Activated CD4-positive, alpha-beta T cell treated with anti-CD3 and anti-CD28 coated beads, Interleukin-10, Interleukin-2, amounts not matched to agents 100 ng/mL and 50 ng/mL, durations not matched to agents 16 hours and 8 hours (primary cell): ENCODE measurements at places on chromosomes 7 and 10.

DNA sequence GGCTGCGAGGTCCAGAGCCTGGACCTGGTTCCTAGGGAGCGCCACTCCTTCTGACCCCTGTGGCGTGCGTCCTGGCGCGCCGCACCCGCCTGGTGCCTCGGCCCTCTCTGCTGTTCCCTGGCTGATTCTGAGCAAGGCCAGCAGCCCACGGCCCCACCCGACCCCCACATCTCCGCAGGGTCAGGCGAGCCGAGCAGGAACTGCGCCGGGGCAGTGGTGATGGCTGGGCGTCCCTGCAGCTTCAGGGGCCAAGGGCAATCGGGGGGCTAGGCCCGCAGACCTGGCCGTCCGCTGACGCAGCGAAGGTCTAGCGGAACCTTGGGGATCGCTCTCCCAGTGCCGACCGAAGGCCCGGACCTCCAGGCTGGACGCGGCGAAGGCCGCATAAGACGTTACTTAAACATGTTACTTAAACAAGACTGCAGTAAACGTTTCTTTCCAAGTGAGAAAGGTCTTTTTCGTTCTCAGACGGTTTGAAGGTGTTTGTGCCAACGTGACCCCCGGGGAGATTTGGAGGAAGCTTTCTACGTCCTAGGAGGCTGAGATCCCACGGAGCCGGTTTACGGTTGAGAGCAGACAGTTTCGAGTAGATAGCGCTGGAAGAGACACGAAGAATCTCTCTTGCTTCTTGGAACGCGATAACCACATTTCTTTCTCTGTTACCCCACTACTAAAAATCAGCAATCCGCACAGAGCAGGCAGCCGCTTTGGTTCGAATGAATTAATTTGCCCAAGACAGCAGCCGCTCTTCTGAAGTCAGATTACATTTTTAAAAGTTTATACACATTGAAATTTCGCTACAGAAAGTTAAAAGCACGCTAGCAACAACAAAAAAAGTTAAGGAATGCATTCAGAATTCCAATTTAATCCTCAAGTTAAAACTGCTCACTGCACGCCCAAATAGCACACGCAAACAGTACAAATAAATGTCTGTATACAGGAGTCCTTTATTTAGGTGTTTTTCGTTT is 4.9 kb upstream of the NKX2-3 start:
- no peak for DNase-seq

DNA sequence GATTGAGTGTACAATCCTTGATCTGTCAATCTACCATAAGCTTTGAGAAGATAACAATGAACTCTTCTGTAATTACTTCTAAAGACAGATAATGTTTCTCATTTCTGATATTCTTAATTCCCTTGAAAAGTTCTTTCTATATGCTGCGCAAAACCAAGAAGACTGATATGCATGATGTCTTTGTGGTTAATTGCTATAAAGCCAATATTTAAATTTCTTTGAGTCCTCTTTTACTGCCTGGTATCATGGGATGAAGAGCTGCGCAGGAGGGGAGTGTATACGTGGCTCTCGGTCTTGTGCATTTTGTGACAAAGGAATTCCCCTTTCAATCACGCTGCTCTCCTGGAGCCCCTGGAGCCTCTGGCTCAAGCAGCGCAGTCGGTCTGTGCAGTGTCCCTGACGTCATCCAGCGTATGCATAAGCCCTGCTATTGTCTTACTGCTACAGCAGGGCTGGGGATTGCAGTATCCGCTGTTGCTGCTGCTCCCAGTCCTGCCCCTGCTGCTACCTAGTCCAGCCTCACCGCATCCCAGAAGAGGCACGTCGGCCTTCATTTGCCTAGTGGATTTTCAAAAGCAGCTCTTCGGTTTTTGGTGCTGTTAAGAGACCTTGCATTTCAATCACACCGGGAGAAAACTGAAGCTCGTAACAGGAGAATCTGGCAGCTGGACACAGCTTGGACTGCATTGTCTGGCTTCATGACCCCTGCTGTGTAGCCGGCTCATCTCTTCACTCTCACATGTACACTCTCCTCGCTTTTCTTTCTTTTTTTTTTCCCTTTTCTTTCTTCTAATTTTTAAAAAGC is 66.7 kb downstream of the ST7 start:
- no peak for DNase-seq

GRCh38 chr7:150406312-150406566 is 27.1 kb downstream of the ZNF775 start:
- DNase-seq: peak; percentile 20

- DNase-seq: no peak
Observed at GRCh38 chr7:149778327-149778637, 4.9 kb upstream of the ZNF467 start.

DNA sequence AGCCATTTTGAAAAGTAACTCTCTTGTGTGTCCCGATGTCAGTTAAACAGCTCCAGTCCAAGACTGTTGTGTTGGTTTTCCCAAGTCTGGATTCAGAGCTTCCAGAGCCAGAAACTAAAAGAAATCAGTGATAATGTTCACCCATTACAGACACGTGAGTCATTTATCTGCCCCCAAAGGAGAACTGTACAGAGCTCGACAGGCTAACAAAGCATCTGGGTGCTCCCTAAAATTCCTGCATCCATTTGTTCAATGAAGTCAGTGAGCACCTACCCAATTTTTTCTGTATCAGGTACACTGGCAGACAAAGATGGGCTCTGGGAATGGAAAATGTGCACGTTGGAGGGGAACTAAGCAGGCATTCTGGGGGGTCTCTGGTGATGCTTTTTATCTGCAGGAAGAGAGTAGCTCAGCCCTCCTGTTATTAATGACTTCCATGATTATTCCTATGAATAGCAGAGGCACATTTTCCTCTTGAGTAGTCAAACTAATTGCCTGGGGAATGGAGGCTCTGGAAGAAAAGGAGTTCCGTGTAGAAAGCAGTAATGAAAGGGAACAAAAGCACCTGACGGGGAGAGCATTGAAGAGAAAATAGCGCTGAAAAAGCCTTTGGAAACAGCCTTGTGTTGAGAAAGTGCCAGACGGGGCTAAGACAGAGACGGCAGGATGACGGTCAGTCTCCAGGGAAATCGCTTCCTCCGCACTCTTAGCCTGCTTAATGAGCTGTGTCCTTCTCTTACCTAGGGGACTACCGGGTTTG is 75.3 kb downstream of the GAD2 start:
- DNase-seq: no peak

- no peak for DNase-seq
Observed at GRCh38 chr7:28703037-28703765, 254.9 kb downstream of the TRIL start.

GRCh38 chr10:13893926-13894325 is 307.2 kb downstream of the PRPF18 start:
- DNase-seq: no peak

DNA sequence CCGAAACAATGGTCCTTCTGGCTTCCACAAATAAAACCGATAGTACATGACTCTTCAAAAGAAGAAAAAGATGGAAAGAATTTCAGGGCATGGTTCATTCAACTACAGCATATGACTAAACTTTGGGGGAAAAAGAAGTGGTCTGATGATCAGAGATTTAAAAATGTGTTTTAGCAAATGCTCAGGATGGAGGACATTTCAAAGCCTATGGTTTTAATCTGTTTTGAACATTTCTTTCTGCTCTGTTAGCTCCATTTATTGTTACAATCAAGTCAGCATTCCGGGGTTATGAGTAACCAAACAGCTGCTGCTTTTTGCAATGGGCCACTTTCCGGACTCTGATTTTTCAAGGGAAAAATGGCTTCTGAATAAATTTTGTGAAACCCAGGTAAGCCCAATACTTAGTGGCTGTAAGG is 142.4 kb downstream of the CUBN start:
- DNase-seq: no peak

GRCh38 chr10:114825513-114826253 is 4.1 kb downstream of the FHIP2A start:
- DNase-seq: peak; percentile 90

GRCh38 chr7:64308016-64308270 is 5.8 kb upstream of the ZNF736 start:
- no peak for DNase-seq

DNA sequence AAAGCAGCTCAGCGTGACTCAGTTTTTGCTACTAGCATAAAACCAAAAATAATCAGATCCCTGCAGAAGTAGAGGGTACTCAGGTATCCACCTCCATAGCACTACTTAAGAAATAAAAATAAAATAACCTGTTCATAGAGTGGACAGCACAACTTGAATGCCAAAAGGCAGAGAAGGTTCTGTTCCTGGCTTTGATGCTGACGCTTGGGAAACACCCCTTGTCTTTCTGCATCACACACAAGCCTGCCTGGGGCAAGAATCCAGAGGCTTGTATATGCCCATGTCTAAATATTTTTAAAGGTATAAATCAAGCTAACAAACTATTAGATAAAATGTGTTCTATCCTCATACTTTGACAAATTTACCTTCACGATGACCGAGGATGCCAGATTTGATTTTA is 207.3 kb downstream of the KIAA1217 start:
- DNase-seq: no peak

- DNase-seq: no peak
Observed at GRCh38 chr7:151873402-151873965, 3.4 kb downstream of the PRKAG2 start.

GRCh38 chr10:44180321-44181168 is 204.4 kb downstream of the CXCL12 start:
- no peak for DNase-seq

DNA sequence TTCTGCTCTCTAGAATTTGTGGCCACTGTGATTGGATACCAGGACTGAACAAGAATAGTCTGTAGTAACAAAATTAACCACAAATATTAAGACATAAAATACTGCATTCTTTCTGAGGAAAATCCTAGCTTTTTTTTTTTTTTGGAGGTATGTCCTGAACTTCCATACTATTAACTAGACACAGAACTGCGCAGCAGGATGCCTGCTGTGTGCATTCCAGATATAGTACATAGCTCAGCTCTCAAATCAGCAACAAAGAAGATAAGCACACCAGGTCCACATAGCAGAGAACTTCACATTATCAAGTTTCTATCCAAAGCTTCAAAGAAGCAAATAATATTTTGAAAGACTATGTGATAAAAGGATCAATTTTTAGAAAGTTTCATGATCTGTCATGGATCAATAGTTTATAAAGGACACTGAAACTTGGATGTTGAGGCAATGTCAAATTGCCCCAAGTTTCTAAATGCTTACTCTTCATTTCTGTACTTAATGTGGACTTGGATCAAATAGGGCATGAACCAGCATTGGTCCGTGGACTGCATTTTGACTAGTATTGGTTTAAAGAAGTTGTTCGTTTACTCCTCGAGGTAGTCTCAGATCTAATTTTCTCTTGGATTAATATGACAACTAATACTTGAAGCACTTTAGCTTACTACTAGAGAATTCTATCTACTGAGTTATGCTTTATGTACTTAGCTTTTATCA is 15.4 kb downstream of the NAMPT start:
- DNase-seq: no peak

GRCh38 chr7:41256186-41256945 is 446.5 kb downstream of the INHBA start:
- no peak for DNase-seq

- no peak for DNase-seq
Observed at GRCh38 chr10:130174328-130174727, 38.1 kb downstream of the GLRX3 start.

DNA sequence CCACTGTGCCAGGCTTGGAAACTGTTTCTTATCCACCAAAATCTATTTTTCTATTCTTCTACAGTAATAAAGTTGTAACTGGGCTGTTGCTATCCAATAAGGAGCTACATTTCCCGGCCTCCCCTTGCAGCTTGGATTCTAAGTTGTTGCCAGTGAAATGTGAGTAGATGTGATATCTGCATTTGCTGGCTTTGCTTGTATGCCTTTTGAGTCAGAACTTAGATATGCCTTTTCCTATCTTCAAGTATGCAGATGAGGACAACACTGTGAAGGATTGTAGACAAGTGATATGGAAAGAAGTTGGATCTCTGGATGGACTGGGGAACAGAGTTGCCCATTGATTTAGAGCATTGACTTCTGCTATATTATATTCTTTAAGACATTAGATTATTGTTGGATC is 236.9 kb downstream of the REEP3 start:
- no peak for DNase-seq

DNA sequence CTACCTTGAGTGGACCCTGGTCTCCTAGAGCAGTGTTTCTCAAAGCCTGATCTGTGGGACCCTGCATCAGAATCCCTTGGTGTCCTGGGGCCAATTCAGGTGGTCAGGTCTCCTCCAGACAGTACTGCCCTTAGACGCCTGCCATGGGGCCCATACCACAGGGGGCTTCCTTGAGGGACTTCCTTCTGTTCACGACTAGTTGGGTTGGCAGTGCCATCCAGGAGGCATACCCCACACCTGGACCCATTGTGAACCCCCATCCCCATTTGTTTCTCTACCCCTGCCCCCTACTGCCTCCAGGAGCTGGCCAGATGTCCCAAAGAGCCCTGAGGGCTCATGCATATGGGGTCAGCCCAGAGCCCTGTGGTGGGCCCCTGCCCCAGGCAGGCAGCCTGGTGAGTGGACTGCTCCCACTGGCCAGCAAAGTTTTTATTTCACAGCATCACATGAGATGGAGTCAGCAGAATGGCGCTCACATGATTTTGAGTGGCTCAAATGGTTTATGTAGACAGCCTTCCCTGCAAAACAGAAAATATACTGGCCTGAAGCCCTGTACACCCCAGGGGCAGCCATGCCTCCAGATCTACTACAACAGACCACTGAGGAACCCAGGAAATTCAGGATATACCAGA is 259.9 kb upstream of the ZMIZ1 start:
- no peak for DNase-seq

DNA sequence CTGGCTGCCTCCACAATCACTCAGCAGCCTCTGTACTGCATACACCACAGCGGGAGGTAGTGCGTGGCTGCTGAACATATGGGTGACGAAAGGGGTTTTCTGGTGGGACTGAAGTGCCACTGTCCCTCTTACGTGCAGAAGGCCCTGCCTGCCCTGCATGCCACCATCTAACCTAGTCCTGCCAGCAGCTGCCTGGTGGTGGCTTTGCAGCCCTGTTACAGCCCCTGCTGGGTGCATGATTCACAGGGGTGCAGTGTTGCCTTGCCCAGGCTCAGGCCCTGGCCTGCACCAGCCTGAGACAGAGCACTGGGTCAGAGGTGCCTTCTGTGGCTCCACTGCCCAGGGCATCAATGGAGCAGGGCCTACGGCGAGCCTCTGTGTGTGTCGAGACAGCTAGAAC is 50.1 kb downstream of the SYPL1 start:
- no peak for DNase-seq

DNA sequence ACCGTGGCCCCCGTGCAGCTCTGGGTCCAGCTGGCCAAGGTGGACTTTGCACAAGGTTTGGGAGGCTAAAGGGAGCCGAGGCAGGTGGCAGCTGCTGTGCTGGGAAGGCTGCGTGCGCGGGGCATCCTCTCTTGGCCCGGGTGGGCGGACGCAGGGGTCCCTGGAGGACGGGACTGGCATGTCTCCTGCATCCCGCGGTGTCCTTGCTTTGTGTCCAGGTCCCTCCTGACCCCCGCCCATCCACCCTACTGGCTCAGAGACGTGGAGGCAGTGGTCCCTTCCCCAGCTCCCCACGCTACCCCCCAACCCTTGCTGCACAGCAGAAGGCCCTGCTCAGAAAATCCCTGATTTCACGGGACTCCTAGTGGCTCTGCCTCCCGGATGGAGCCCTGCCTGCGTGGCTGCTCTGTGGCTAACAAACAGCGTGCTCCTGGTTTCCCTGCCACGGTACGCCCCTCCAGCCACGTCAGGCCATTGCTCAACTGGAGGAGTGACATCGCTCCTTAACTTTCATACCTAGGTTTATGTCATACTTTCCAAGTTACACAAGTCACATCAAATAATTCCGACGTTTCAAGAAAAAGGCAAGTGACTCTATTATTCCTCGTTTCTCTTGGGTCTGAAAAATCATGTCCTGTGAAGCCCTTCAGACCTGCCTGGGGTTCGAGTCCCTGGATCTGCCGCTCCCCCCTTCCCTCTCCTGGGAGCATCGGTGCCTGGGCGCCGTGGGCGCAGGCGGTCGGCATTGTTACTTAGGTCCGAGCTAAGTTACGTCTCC is 421.9 kb downstream of the DNAJB6 start:
- DNase-seq: no peak
